ENCODE measurements at places on chromosomes 1 and 21.

DNA sequence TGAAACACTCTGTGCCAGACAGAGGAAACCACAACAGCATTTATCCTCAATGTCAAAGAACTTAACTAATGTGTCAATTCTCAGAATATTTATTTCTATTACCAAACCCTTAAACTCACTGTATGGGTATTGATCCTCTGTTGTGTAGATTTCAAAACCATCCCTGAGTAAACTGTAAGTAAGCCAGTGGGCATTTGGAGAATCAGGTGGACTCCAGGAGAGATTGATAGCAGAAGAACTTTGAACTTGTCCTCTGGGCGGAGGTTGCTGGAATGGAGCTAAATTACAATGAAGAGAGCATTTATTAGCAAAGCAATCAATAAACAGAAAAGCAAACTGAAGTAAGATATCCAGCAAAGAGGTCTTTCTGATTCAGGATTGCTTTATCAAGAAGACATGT is 216.1 kb downstream of the USH2A start:
- DNase-seq = no peak

DNA sequence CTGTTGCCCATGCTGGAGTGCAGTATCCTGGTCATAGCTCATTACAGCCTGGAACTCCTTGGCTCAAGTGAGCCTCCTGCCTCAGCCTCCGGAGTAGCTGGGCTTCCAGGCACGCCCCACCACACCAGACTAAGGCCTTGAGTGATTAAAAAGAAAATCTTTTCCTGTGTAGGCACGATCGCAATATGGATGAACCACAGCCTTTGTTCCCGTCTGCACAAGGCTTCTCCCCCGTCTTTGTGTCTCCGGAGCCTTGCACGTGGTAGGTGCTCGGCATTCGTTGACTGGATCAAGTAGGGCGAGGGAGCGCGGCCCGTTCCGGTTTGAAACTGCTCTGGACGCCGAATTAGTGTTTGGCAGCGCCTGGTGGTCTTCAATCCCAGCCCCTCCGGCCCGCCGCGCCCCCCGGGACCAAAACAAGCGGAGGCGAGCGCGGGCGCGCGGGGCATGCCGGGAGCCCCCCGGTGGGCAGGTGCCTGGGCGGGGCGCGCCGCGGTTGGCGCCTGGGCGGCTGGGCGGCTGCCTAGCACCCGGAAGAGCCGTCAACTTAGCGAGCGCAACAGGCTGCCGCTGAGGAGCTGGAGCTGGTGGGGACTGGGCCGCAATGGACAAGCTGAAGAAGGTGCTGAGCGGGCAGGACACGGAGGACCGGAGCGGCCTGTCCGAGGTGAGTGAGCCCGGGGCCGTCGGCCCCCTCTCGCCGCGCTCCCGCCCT is at the start of gene SFT2D2:
Gene SFT2D2, plus strand, starts transcription at position 529 of the 715 bp plus-strand sequence. Its CDS starts 76 bp downstream, at position 605.
- peak; percentile 94 for DNase-seq

GRCh38 chr1:69401879-69402278 is 165.8 kb upstream of the LRRC7 start:
- no peak for DNase-seq

- peak; percentile 91 for DNase-seq
These were observed 49.7 kb downstream of the MDM4 start for GRCh38 chr1:204565617-204566582.

DNA sequence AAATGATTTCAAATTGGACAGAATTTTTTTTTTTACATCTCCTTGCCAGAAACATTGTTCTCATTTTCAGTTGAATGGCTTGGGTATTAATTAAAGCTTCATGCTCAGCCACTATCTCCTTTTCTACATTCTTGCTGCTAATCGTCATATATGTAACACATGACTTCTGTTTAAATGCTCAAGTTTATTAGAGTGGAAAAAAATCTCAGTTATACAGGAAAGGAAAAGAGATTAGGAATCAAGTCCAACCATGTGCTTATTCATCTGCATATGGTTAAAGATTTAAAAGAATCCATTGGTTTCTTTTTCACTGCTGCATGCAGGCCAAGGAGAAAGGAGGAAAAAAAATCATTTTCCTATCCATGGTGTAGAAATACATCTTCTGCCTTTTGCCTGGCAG is 47.3 kb upstream of the CNN3 start:
- DNase-seq = no peak

GRCh38 chr1:45667321-45668111 is 18.8 kb downstream of the GPBP1L1 start:
- no peak for DNase-seq

DNA sequence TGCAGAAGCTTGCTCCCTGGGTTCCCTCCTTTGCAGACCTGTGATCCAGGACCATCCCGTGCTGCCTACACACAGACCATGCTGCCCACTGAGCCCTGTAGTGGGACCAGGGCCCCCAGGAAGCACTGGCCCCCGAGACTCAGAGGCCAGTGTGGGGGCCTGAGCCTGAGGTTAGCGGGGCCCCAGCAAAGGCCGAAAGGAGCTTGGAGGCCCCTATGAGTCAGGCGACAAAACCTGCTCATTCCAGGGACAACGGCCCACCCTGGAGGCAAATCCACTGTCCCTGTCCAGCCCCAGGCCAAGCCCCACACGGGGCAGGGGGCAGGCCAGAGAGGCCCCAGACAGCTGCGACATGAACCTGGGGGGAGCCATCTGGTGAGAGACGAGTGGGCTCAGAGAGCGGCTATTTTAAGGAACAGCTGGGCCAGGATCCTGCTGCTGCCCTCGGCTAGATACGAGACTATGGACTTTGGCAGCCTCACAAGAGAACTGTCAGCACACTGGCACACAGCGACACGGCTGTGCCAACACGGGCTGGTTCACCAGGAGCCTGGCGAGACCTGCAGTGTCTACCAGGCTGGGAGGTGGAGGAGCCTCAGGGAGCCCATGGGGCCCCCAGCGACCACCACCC is 74.7 kb downstream of the ARHGEF16 start:
- no peak for DNase-seq

GRCh38 chr1:1956101-1956500 is 37.0 kb upstream of the TMEM52 start:
- DNase-seq = no peak

DNA sequence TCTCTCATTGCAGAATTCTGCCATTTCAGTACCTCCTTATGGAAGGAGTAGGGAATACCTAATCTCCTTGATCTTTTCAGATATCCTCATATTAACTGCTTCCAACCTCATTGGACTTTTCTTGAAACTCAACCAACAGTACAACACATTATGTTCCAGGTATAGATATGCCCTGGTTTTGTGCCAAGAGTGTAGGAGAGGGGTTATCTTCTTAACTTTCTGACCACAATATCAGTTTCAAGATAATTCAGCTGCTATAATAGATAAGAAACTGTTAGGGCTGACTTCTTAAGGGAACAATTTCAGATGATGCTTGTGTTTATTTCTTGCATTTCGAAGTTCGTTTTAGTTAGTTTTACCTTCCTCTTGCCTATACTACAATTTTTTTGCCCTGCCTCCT is 2.1 kb upstream of the LPGAT1 start:
- no peak for DNase-seq

- peak; percentile 17 for DNase-seq
These were observed 40.5 kb downstream of the URB2 start for GRCh38 chr1:229666585-229666984.

DNA sequence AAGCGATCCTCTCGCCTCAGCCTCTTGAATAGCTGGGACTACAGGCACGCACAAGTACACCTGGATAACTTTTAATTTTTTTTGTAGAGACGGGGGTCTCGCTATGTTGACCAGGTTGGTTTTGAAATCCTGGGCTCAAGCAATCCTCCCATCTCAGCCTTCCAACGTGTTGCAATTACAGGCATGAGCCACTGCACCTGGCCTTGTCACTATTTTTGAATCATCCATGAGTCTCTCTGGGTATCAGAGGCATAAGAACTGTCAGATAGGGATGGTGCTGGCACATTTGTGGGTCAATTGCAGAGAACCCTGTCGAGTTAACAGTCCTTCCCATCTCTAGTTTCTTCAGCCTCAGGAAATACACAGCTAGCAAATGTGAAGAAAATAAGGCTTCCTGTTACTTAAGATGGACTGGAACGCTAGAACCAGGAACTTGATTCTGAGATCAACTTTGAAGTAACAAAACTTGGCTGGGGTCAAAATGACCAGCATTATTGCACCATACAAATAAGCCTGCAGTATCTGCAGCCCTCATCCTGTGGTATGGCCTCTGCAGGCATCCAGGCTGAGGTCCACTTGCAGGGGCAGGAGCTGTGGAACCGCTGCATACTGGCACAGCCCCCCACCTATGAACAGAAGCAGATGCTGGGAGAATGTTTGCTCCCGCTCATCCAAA is 124.3 kb upstream of the GADD45A start:
- DNase-seq = peak; percentile 37

- no peak for DNase-seq
These were observed 61.0 kb downstream of the IER5 start for GRCh38 chr1:181149326-181150125.

- no peak for DNase-seq
These were observed 144.2 kb downstream of the PTPRU start for GRCh38 chr1:29380532-29380931.

DNA sequence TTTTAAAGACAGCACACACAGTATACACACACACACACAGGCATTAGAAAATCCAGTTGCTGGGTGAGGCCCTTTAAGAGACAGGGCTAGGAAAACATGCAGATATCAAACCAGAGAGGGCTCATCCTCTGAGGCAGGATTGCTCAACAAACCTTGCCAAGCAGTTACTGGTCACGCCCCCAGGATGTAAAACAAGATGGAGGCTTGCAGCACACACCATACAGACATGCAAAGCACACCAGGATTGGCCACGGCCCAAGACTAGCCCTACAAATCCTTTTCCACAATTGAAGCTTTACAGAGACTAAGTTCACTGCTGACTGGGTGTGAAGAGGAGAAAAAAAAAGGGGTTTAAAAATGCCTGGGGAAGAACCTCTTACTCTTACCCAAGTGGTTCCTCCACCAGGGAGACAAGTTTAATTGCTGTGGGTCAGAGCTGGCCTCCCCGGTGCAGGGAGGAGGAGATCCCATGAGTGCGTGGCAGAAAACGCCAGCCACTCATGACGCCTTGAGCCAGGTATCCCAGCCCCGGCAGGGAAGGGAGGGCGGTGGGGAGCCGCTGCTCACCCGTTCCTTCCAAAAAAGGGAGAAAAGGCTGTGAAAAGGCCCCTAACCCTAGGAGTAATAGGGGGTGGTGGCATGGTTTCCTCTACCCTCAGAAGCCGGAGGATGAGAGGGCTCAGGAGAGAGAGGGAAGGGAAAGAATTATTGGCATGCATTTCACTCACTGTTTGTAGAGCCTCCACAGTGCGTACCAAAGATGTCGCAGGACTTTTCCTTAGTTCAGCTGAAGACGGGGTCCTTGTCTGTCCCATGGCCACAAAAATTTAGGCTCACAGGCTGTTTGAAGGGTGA is 594.6 kb upstream of the ZP4 start:
- DNase-seq = no peak

GRCh38 chr1:183646776-183647175 is 6.3 kb downstream of the APOBEC4 start:
- DNase-seq = no peak

- DNase-seq = peak; percentile 21
These were observed 40.0 kb downstream of the MTARC1 start for GRCh38 chr1:220826729-220827128.

- DNase-seq = no peak
These were observed 155.5 kb downstream of the KCNH1 start for GRCh38 chr1:210978316-210978973.

DNA sequence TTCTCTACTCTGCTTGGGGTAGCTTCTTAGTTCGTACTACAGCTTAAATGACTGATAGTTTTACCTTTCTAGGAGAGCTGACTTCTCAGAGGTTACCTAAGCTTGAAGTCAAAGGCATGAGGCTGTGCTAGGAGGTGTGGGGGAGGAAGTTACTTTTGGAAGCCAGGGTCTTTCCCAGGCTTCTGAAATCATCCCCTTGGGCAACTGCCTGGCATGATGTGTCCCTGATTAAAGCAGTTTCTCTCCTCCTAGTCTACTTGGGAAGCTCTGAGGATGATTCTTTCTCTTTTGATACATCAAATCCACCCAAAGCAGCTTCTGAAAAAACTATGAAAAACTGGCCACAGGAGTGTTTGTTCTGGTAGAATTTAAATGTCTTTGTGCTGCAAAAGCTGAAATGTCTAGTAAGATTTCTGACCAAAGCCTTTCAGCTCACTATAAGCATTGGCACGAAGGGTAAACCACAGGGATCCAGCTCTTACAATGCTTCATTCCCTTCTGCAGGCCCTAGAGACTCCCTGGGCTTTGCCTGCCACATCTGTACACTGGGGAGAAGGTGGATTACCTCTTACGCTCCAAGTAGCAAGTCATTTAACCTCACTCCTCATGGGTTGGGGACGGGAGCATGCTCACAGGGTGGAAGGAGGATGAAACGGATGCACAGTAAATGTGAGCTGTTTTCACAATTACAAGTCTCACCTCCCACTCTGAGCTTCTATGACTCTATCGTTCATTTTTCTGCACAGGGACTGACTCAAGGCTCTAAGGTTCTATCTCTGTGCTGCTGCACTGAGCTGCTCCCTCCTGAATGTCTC is 59.6 kb downstream of the RUNX1 start:
- DNase-seq = peak; percentile 19

DNA sequence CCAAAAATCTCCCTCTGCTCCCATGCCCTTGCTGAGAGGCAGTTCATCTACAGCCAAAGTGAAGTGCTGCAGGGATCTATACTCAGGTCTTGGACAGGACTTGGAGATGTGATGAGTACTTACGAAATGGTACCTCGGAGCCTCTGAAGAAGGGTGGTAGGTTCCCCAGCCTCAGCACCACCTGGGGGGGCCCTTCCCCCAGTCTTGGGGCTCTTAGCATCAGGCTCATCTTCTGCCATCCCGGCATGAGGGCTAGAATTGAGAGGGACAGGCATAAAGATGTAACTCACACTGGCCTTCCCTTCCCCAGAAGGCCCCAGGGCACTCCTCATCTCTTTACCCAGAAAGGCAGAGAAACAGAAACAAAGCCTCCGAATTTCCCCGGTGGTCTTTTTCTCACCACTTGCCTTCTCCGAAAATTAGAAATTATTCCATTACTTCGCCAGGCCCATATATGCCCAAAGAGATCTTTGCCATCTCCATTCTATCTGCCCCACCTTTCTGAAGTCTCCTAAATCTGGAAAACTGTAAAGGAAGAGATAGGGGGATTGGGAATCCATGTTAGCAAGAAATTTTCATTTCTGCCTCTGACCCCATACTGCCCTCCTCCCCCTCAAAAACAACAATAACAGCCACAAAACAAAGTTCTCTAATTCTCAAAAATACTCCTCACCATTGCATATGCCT is 827 bp downstream of the RFX5 start:
- peak; percentile 56 for DNase-seq

- peak; percentile 22 for DNase-seq
These were observed 29.7 kb downstream of the SLC26A9 start for GRCh38 chr1:205913451-205914154.

DNA sequence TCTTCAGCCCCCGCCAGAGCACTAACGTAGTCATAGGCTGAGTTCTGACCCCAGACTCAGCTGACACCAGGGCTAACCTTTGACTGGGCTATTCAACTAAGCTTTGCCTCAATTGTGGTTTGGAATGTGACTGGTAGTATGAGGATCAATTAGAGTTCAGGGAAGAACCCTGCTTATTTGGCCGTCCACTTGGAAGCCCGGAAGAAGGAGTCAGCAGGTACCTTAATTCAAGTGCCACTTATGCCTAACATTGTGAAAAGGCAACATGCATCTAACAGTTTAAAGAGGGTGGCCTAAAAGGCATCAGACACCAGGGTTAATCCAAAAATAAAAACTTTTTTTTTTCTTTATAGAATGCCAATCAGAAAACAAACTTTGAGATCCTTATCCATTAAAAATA is 92.3 kb downstream of the BEND5 start:
- no peak for DNase-seq

- DNase-seq = no peak
These were observed 7.7 kb downstream of the MROH7 start for GRCh38 chr1:54649130-54649898.

- DNase-seq = no peak
These were observed 178.2 kb downstream of the DSCAM start for GRCh38 chr21:40668555-40669275.

- DNase-seq = peak; percentile 85
These were observed 9.0 kb downstream of the NPPA start for GRCh38 chr1:11838349-11839272.
